ENCODE measurements at places on chromosomes 11 and 22.
A peak's percentile ranks its signal among the peaks of the same experiment; 100 is the strongest.

GRCh38 chr11:41713030-41713429 lies 253.6 kb upstream of the LRRC4C start:
- DNase-seq = no peak

DNA sequence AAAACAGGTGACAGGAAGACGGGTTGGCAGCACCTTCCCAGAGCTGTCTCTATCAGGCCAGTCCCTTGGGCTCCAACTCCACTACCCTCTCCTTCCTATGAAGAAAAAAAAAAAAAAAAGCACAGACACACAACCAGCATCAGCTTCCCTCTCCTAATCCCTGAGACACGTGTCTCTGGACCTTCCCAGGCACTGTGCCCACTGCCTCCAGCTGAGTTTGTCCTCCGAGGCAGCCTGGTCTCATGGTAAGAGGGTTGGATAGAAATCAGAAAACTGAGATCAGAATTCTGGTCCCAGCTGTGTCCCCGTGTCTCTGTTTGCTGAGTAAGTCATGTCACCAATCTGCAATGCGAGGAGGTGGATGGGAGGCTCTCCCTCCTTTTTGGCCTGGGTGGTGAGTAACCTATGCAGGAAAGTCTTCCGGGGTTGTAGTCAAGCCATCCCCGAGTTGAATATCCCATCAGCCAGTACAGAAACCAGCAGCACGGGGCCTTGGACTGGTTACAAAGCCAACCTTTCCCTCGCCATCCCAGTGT lies 193.7 kb upstream of the TBCEL start:
- no peak for DNase-seq

GRCh38 chr11:64436000-64436399 lies 77.0 kb downstream of the RPS6KA4 start:
- DNase-seq = no peak

GRCh38 chr11:6489306-6489705 lies 7.8 kb upstream of the DNHD1 start:
- no peak for DNase-seq

DNA sequence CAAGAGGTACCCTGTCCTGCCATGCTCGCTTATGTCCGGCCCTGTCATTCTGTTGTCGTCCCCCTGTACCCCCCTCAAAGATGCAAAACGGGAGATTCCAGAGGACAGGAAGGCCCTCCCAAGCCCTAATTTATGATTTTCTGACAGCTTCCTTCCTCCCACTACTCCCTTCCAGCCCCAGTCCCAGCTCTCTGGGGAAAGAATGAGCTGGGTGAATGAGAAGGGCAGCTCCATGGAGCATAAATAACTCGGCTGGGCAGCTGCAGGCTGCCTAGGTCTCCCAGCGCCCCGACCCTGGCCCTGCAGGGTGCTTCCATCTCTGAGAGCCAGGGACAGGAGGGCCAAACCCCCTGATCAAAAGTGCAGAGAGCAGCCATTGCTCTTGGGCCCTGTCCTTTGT lies 3.9 kb upstream of the EMID1 start:
- no peak for DNase-seq

DNA sequence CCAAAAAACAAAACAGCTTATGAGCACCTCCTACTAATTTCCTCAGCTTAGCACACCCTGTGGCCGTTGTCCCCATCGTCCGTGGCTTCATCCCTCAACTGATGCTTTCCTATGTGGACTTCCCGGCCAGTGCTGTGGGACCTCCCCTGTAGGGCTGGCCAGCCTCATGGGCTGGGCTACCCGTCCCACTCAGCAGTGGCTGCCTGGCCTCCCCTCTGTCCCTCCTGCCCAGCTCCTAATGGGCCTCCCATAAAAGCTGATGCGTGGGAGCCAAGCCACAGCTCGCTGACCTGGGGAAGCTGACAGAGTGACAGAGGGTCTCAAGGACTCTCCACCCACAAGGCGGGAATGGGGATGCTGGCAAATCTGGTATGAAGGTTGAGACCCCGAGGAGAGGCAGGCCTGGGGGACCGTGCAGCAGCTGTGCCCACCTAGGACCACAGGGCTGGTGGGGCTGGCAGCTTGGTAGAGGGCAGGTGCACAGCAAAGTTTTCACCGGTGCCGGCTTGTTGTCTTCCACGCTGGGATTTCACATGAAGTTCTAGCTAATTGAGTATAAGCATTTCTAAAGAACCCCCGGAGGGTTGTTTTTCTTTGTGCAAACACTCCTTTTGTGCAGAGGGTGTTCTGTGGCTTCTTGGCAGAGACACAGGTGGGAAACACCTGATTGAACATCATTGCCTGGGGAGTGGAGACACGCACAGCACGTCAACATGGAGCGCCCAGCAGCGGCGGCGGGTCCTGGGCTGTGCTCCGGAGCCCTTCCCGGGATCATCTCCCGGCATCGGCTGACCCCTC lies 23.2 kb downstream of the TBX1 start:
- no peak for DNase-seq

- DNase-seq = no peak
Observed at GRCh38 chr11:79794484-79795393, 353.9 kb upstream of the TENM4 start.

DNA sequence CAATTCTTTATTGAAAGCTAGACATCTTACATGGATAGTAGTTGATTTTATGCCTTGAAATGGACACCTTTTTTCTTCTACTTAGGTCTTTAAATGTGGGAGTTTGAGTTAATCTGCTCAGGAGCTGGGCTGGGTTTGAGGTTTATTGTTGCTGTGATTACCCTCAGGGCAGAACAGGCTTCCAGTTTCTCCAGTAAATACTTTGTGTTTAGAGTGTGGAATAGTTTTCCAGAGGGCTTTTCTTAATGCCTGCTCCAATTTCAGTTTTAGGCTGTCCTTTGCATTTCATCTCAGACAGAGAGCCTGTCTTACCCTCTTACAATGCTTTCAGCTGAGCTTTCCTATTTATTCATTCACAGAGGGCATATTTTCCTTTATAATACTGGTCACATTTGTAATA lies 69.9 kb upstream of the ADORA2A start:
- DNase-seq = no peak

- DNase-seq = no peak
Observed at GRCh38 chr22:43921370-43921769, 2.2 kb upstream of the PNPLA3 start.

GRCh38 chr22:19271856-19272535 lies 19.5 kb downstream of the CLTCL1 start:
- no peak for DNase-seq

DNA sequence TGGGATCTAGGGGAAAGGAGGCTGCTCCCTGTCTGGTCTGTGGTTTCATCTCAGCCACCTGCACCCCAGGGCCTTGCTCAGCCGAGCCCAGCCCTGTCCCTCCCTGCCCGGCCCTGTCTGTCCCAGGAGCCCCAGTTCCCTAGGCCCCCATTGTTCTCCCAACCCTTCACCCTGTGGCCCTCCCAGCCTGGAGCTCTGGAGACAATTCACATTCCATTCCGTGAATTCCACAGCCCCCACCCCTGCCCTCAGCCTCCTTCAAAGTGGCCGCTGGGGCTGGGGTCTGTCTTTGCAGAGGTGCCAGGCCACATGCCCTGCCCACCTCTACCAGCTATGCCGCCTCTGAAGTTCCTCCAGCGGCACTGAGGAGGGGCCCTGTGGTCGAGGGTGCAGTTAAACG lies 77.9 kb upstream of the WNT11 start:
- no peak for DNase-seq

GRCh38 chr11:134819041-134819440 lies 407.0 kb upstream of the B3GAT1 start:
- DNase-seq = peak; percentile 78

GRCh38 chr11:34632105-34632791 lies 11.4 kb downstream of the EHF start:
- DNase-seq = no peak

DNA sequence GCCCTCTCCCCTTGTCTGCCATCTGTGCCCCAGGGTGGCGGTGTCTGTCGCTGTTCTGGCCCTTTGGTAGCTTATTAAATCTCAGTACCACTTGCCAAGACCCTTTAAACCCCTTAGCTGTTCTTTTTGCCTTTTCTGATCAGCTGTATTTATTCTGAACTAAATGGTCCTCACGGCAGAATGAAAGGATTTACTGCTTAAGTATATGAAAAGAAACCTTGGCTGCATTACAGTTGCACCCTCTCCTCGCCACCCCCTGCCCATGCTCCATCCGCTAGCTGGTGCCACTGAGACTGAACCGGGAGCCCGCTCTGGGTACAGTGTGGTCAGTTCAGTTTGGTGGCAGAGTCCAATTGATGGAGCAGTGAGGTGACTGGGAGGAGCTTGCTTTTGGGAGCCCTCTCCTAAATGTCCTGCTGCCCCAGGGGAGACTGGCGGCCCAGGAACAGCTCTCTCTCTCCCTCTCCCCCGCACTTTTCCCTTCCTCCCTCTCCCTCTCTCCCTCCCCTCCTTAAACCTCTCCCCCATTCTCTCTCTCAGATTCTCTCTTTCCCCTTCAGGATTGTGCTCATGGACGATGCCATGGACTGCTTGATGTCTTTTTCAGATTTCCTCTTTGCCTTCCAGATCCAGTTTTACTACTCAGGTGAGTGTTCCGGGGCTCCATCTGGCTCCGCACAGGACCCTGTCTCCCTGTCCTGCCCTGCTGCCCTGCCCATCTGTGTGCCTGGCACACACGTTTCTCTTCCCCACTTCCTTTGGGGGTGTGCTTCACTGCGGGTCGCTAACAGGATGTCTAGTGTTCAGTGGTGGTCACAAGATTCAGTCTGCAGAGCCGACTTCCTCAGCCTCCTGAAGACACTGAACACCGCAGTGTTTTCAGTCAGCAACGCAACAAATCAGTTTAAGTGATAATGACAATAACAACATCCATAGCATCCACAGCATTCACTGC lies 21.8 kb downstream of the ARFGAP2 start:
- no peak for DNase-seq

All from NCI-H524 (cell line).